Fibroblast of skin of left quadriceps (primary cell): ENCODE measurements at places on chromosomes 3 and 15.

DNA sequence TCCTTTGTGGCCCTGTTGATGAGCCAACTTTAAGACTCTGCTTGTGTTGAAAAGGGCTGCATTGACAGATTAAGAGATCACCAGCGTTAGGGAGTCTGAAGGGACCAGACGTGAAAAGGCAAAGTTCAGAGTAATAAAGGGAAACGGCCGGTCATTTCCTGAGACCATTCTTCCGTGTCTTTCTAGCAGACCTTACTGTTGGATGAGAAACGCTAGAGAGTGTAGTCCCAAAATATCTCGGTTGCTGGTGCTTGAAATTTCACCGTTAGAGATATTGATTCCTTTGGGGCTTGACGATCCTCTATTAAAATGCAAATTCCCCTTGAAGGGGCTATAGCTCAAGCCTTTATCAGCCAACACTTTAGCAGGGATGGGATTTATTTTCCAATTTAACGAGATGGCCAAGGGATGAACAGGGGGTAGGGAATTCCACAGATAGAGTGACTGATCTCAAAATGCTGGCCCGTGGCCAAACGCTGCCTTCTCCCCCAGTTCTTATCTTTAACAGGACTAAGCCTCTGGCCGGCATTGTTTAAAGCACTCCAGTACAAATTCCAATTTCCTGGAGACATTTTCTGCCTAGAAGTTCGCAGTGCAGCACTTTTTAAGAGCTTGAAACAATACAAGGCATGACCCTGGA lies 250.4 kb downstream of the TJP1 start:
- no peak for DNase-seq

DNA sequence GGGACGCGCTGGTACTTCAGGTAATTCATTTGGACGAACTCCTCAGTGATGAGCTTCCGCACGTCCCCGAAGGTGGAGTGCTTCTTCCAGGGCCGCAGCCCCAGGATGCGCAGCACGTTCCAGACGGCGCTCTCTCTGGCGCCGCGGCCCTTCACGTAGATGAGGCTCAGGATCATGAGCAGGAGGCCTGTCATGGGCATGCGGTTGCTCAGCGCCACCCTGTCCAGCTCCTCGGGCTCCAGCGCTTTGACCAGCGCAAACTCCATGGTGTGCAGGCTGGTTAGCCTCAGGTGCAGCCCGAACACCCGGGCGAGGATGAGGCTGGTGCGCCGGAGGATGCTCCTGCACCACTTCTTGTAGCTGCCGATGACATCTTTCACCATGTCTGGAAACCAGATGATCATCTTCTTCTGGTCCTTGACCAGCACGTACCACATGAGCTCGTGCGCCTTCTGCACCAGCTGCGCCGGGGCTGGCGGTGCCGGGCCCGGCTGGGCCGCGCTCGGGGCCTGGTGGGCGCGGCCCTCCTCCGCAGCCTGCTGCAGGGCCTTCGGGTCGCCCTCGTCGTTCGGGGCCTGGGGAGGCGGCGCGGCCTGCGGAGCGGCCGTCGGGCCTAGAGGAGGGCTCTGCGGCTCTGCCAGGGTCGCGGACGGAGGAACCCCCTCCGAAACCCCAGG lies 501 bp downstream of the NDN start:
- DNase-seq = no peak

- no peak for DNase-seq
These were observed 14.9 kb downstream of the CRTAP start for GRCh38 chr3:33128706-33129105.

DNA sequence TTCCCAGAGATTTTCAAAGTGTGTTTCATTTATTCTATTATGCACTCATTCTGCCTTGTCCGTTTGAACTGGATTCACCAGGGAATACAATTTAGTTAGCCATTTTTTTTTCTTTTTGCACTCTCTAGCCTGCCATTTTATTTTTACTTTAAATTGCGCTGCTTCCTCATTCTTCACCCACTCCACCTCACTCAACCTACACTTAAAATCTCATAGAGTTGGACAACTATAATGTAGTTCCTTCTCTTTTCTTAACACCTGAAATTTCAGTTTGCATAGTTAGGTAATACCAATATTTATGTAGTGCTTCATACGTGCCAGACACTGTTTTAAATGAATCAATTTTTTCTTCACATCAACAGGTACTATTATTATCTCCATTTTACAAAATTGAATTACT lies 42.4 kb upstream of the CMC1 start:
- DNase-seq = no peak

- DNase-seq = peak; percentile 49
These were observed 7.4 kb upstream of the U2SURP start for GRCh38 chr3:142993958-142994442.

DNA sequence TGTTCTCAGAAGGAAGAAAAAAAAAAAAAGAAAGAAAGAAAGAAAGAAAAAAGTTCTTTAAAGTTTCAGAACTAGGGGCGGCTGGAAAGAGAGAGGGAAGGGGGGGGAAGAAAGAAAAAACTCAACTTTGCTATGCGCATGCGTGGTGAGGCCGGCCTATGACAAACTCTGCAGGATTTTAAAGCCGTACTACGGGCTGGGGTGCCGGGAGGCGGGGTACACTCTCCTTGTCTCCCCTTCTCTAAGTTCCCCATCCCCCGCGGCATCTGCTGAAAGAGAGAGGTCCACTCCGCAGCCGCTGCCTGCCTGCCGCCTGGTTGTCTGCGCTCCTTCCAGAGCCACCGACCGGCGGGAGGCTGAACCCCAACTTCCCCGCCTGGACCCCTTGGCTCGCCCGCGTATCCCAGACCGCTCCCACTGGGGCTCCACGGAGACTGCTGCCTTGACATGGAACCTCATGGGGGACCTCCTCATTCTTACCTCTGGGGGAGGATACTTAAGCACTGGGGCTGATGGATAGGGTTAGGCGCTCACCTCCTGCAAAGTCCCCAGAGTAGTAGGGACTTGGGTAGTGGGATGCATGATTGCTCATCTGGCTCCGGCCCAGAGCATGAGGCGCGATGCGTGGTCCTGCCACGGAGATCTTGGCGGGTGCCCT lies 1.4 kb upstream of the WNT5A start:
- peak; percentile 85 for DNase-seq

- DNase-seq = no peak
These were observed 369.5 kb downstream of the FEZF2 start for GRCh38 chr3:62003835-62004234.

GRCh38 chr3:14351617-14352001 lies 50.8 kb upstream of the SLC6A6 start:
- no peak for DNase-seq

- DNase-seq = no peak
These were observed 45.0 kb downstream of the SENP2 start for GRCh38 chr3:185631108-185631507.

DNA sequence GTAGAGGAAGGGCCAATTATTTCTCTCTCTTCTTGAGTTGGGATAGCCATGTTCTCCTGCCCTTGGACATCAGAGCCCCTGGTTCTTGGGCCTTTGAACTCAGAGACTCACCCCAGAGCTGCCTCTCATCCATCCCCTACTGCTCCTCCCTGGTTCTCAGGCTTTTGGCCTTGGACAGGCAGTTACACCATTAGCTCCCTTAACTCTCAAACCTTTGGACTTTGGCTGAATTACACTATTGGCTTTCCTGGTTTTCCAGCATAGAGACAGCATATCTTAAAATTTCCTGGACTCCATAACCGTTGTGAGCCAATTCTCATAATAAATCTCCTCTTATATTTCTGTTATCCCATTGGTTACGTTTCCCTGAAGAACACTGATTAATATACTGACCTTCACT lies 63.7 kb upstream of the CHL1 start:
- DNase-seq = no peak

GRCh38 chr3:197468866-197469382 lies 86.8 kb downstream of the BDH1 start:
- DNase-seq = no peak

DNA sequence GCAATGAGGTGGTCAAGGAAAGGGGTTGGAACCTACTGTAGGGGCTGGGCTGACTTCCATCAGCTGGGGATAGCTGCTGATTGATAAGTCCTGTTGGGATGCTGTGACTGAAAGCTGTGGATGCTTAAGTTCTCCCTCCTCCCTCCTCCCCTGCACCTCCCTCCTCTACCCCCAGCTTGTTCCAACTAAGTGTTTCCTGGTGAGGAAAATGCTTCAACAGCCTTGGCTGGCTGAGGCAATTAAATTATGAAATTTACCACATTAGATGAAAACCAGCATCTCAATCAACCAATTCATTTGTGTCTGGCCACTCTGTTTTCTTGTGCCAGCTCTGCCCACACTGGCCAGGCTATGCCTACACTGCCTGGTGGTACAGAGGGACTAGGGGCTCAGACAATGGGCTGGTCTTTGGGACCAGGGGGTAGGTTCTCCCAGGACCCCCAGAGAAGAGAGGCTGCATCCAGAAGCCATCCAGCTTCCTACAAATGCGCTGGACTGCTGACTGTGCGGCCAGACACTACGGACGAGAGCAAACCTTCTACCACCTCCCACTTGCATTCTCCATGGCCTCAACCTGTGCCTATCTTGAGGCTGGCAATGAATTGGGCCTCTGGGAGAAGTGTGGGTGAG lies 2.5 kb downstream of the KLHL25 start:
- DNase-seq = no peak

DNA sequence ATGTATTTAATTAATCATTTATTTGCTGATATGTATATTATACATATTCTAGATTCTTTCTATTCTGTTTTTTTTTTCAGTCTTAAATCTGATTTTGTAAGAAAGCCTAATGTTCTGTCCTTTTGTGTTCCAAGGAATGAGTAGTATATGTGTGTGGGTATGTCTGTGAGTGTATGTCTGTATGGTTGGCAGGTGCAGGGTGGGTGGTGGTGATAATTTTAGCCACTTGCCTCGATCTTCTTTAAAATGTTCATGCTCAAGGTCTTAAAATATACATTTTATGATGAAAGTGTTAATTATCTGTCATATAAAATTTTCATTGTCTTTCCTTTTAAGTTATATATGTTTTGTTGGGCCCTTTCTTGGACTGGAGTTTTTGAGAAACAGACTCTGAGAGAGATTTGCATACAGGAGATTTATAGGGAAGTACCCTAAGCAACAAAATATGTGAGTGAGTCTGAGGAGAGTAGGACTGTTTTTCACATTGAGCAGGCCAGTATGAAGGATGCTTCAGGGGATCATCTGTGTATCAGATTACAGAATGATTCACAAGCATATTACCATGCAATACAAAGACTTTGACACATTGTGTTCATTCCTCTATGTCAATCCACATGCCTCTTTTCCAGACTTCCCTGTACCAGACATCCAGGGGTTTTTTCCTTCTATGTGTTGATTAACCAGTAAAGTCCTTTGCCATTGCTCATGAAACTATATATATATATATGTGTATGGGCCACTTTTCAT lies 211.0 kb upstream of the DPPA4 start:
- DNase-seq = no peak

DNA sequence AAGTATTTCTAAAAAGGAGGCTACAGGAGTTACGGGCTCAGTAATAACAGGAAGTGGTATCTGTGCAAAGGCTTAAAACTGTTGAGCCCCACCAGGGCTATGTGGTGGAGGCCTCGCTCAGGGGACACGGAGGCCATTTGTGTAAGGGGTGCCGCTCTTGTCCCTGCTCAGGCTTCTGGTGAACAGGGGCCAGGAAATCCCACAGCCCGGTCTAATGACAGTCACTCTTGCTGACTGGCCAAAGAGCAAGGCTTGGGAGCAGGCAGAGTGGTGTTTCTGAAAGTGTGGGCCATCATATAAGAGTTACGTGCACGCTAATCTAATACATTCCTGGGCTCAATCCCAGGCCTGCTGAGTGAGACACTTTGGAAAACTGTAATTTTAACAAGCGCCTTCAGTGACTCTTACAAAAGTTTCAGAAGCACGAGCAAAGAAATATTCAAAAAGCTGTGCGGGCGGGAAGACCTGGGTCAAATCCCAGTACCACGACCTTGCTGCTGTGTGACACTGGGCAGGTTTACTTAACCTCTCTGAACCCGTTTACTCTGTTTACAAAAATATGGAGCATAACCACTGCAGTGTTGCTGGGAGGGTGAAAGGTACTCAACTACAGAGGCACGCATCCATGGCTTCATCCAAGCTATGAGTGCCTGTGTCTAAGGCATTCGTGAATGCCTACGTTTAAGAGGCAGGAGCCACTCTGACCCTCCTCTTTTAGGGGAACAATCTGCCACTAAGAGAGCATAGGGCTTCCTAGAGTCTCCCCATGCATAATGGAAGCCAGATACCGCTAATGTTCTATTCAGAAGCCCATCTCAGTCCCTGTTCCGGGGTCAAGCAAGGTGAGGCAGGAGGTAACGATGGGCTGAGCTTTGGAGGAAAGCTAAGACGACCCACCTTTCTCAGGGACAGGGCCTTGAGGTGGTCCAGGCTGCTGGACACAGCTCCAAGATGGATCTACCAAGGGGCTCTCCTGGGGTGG lies 2.0 kb downstream of the ATP10A start:
- no peak for DNase-seq

DNA sequence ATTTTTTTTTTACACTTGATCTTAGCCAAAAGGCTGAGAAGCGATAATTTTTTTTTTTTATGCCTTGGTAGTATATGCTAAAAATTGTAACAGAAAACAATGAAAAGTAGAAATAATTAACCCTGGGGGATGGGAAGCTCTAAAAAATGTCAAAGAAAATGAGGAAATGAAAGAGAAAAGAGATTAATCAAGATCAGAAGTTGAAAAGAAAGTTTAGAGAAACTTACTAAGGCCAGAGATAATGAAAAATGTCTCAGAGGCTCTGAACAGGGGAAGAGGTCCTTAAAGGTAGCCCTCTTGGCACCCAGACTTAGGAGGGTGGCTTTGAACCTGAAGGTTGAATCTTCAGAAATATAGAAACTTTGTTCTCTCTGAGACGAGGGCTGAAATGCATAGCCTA lies 58.6 kb upstream of the ZBED2 start:
- no peak for DNase-seq
